ENCODE measurements at places on chromosomes 2 and 18.

DNA sequence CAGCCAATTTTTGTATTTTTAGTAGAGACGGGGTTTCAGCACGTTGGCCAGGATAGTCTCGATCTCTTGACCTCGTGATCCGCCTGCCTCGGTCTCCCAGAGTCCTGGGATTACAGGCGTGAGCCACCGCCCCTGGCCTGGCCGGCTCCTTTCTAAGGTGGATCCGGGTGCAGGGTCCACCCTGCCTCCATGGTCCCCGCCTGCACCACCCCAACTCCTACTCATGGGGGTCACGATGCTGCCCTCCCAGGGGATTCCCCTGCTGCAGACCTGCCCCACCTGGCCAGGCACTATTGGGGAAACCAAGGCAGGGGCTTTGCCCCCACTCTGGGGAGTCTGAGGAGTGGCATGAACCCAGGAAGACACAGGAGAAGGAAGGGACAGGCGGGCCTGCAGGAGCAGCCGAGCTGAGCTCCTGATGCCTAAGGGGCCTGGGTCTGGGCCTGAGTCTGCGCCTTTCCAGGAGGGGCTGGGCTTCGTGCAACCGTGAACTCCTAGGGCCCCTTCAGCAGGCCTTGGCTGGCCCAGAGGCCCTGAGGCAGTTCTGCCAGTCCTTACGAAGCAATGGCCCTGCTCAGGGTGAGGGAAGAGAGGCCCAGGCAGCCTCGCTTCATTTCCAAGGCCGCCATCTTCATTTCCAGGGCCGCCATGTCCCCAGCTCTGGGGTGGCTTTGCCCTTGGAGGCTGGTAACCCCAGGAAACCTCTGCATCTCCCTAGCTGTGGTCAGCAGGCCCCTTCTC lies 67.2 kb upstream of the SMAD7 start:
- no peak for DNase-seq

GRCh38 chr18:55248495-55248894 lies 289.2 kb upstream of the CCDC68 start:
- no peak for DNase-seq

DNA sequence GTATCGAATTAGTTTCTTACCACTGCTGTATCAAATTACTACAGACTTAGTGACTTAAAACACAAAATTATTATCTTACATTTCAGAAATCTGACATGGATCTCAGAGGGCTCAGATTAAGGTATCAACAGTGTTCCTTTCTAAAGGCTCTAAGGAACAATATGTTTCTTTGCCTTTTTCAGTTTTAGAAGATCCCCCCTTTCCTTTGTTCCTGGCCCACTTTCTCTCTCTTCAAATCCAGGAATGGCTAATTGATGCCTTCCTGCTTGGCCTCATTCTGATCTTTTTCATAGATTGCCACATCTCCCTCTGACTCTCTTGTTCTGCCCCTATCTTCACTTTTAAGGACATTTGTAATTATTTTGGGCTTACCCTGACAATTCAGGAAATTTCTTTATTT lies 65.7 kb downstream of the LRP1B start:
- no peak for DNase-seq

DNA sequence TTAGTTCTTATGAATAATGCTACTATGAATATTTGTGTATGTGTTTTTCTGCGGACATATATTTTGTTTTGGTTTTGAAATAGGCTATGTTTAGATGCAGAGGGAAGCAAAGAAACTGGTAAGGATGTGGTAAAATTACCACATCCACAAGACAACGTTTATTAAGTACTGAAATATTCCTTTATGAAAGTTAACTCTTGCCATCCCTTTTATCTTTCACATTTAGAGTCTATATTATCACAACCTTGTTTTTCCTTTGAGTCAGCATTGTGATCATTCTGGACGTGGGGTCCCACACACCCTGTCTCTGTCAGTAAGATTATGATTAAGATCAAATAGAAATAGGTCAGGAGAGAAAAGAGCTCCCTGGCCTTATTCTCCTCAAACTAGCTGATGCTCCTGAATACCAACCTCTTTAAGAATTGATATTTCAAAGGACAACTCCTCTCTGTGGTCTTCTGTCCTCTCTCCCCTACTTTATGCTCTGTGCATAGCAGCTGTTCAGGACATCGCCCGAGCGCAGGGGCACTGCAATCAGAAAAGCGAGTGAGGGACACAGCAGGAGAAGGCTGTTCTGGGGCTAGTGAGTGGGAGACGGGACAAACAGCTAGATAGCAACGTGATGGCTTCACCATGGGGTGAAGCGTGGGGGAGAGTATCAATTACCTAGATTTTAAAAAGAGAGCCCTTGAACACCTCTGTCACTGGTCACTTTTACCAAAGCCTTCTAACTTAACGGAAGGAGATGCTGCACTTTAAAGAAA lies 12.2 kb downstream of the METAP1D start:
- DNase-seq: no peak

DNA sequence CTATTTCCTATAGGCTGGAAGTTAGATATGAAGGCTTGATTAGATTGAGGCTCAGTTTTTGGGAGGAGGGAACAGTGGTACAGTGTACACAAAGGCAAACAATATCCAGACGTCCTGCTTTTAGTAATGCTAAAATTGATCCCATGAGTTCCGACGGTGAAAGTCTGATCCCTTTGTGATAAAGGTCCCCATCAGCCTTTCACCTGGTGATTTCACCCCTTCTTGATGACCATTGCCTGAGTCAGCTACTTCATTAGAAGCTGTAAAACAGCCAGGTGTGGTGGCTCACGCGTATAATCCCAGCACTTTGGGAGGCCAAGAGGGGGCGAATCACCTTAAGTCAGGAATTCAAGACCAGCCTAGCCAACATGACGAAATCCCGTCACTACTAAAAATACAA lies 29.7 kb downstream of the TWSG1 start:
- DNase-seq: no peak

GRCh38 chr2:24350826-24351626 lies 9.3 kb downstream of the ITSN2 start:
- DNase-seq: no peak

DNA sequence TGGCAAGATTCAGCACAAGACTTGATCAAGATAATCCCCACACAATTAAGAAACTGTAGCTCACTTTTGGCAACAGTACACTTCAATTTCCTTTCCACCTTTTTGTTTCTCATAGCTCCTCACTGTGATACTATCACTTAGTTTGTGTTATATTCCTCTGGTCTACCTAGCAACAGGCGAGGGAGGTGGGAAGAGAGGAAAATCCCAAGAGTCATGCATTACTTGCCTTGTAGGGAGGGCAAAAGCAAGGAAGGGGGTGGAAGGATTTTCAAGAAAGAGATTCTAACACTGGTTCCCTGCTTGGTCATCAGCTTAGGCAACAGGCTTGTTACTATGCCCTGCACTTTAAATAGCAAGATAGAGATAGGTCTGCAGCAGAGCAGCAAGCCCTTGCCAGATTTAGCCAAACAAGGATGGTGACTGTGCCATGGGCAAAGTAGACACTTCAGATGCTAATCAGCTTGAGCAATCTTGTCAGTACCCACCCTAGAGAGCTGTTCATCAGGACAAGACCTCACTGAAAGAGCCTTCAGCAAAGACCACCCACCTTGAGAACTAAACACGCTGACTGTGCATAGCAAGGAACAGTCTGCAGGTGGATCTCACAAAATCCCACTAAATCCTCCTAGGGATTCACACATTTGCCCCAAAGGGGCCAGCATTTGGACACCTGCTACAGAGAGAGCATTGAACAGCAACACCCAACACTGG lies 134.6 kb downstream of the MBD2 start:
- no peak for DNase-seq

DNA sequence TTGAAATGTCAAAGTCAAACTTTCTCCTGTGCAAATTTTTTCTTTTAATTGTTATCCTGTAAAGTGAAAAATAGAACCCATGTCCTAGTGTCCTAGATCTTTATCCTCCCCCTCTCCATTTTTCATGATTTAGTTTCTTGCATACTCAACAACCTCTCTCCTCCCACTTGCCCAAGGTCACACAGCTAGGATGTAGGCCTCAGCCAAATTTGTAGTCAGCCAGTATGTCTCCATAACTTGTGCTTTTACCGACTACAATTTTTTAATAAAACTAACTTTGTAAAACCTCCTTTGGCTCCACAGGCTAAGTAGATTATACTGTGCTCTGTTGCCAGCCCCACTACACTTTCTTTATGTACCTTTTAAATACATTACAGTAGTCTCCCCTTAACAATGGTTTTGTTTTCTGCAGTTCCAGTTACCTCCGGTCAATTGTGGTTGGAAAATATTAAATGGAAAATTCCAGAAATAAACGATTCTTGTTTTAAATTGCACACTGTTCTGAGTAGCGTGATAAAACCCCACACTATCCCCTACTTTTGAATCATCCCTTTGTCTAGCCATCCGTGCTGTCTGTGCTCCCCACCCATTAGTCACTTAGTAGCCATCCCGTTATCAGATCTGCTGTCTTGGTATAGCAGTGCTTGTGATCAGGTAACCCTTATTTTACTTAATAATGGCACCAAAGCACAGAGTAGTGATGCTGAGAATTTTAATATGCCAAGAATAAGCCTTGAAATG lies 22.8 kb downstream of the GULP1 start:
- no peak for DNase-seq

DNA sequence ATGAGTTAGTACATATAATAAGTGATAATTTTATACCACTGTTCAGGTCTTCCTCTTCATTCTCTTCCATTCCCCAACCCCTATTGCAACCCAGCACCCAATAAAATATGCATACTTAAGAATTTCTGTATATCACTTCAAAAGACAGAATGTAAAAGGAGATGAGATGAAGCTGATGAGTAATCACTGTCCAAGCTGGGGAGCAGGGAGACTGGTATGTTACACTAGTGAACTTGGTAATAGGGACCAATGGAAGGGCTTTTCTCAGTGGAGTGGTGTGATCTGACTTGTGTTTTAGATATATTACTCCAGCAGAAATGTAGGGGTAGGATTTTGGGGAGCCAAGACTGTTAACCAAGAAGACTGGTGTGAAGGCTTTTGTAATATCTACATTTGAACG lies 18.0 kb upstream of the ARHGAP28 start:
- DNase-seq: no peak

GRCh38 chr2:3025261-3025660 lies 352.4 kb downstream of the EIPR1 start:
- no peak for DNase-seq

GRCh38 chr2:28586867-28587266 lies 91.0 kb downstream of the PLB1 start:
- no peak for DNase-seq

- no peak for DNase-seq
Observed at GRCh38 chr2:98483257-98483861, 38.7 kb downstream of the INPP4A start.

Measured in activated CD4-positive, alpha-beta T cell treated with anti-CD3 and anti-CD28 coated beads for 24 hours (primary cell).